Hematopoietic multipotent progenitor cell treated with erythropoietin and hydrocortisone succinate and interleukin-3 and kit ligand, for 6 days (in vitro differentiated cells): ENCODE measurements at places on chromosomes 13 and 19.

DNA sequence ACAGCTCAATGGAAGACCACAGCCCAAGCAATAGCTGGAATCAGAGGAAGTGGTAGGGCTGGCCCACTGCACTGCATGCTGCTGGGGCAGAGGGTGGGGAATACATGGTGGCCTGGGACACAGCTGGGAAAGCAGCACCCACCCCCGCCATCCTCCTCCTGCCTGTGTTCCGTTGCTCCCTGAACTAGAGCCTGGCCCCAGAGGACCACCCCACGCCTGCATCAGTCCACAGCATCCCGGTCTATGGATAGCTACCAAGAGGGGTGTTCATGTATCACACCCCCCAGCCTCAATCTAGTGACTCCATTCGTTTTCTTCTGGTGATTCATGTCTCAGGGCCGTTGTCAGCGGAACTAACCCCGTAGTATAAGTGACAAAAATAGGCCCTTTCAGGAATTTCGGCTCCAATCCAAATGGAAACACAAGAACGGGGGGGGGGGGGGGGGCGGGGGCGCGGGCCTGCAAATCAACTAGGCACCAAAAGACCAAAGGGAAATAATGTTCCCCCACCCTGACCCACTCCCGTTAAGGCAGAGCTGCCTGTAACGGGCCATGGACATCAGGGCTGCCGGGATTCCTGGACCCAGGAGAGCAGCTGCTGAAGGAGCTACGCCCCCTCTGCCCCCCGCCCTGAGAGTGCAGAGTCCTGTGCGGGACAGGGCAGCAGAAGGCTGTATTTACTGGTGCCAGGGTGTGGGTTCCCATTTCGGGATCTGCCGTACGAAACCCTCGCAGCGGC lies 18.9 kb upstream of the EPHX3 start:
- no peak for DNase-seq

DNA sequence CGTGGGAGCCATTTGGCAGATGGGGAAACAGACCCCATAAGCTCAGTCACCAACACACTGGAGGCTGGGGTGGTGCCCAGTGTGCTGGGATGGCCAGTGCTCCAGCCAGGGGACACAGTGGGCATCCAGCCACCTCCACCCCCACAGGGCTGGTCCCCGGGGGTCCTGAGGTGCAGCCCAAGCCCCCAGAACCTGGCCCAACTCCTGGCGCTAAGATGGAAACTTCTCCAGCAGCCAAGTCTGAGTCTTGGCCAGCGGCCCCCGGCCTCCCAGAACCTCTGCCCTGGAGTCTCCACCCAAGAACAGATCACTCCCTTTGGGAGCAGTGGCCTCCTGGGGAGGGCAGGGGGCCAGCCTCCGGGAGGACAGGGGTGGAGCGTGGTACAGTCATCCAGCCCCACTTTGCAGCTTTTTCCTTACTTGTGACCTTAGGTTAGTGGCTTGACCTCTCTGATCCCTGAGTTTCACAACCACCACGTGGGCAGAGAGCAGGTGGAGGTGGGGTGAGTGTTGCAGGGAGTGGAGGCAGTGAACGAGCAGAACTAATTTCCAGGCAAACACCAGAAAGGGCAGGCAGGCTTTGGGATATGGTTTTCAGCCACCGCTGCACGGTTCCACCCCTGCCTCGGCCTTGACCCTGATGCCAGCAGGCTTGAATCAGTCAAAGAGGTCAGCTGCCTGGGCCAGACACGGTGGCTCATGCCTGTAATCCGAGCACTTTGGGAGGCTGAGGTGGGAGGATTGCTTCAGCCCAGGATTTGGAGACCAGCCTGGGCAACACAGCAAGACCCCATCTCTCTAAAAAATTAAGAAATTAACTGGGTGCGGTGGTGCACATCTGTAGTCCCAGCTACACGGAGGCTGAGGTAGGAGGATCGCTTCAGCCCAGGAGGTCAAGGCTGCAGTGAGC lies 4.3 kb upstream of the NRTN start:
- no peak for DNase-seq

DNA sequence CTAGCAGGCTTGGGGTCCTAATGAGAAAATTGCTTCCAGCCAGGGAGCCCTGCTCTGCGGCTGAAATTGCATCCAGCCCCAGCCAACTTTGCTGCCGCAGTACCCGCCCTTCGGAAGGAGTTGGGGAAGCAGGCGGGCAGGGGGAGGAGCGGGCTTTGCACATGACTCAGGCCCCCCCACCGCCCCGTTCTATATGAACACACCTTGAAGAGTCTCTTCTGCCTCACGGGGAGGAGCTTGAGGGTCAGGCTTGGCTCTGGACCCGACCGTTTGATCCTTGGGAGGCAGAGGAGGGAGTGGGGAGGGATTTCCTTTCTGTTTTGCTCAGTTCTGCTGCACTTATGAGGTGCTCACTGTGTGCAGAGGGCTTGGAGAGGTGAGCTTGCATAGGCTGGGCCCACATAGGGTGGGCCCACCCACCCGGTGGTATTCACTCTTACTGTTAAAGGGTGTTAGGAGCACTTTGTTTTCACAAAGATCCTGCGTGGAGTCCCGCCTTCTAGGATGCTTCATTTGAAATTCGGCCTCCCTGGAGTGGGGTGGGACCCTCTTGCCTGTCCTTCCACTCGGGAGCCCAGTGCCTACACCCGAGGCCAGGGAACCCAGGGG lies 46.5 kb downstream of the LYL1 start:
- DNase-seq = peak; percentile 60

DNA sequence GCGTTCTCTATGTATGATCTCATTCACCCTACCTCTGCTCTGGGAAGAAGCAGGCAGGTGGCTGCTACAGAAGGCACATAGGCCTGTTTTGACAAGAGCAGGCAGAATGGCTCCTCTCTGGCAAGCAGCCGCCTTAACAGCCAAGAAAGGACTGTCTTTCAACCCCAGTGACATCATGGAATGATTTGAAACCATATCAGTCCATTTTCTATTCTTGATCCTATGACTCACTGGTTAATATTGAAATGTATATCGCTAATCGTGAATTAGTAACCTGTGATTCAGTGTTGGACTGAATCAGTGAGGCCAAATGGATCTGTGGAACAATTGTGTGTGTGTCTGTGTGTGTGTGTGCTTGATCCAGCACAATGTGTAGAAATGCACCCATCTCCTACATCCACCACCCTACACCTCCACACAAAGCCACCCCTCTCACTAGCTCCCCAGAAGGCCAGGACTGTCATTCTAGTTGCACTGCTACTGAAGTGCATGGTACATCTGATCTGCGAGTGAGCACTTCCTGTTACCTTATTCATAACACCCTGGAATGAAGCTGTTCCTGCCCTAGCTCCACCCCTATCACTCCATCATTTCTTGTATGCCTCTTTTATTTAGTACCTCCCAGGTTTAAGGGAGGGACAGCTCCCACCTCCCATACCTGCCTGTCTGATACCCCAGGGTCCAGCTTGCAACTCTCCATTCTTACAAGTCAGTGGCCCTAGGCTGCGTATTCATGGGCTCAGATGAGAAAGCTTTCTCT lies 460.0 kb downstream of the FOXO1 start:
- DNase-seq = peak; percentile 15
